ENCODE measurements at places on chromosomes 16 and 17.
A peak's percentile ranks its signal among the peaks of the same experiment; 100 is the strongest.

- DNase-seq, result peak; percentile 15
Measured at GRCh38 chr17:17570140-17570797, 21.2 kb downstream of the PEMT start.

- DNase-seq, result peak; percentile 30
Measured at GRCh38 chr17:6627019-6627418, 13.5 kb downstream of the KIAA0753 start.

GRCh38 chr17:7016418-7016817 is 4.0 kb downstream of the RNASEK start:
- no peak for DNase-seq

- no peak for DNase-seq
Measured at GRCh38 chr17:81481073-81481799, 31.4 kb downstream of the ACTG1 start.

GRCh38 chr17:83062011-83062817 is 17.2 kb upstream of the METRNL start:
- no peak for DNase-seq

DNA sequence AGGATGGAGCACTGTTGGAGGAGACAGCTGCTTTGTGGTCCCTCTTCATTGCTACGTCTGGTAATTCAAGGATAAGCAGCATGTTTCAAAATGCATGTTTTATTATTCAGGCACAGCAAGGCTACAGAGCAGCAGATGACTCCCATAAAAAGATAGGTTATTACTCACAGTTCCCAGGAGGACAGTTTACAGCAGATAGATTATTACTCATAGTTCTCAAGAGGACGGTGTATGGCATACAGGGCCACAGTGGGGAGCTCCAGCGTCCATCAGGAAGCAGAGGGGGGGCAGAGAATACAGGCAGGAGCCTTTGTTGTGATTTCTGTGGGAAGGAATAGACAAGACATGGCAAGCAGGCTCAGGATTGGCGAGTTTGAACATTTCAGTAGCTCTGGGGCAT is 72.9 kb downstream of the DNAH9 start:
- no peak for DNase-seq

DNA sequence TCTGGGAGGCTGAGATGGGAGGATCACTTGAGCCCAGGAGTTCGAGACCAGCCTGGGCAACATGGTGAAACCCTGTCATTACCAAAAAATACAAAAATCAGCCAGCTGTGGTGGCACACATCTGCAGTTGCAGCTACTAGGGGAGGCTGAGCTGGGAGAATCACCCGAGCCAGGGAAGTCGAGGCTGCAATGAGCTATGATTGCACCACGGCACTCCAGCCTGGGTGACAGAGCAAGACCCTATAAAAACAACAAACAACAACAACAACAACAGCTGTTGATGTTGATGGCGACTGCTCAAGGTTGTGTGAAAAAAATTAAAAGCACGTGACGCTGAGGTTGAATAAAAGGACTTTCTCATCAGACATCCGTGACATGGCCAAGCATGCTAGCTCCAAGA is 40.8 kb upstream of the CIBAR2 start:
- no peak for DNase-seq

Data from HCEC 1CT (cell line).